Esophagus muscularis mucosa (tissue), 4 donors: ENCODE measurements at places on chromosomes 1 and 21.
A peak's percentile ranks its signal among the peaks of the same experiment; 100 is the strongest.

DNA sequence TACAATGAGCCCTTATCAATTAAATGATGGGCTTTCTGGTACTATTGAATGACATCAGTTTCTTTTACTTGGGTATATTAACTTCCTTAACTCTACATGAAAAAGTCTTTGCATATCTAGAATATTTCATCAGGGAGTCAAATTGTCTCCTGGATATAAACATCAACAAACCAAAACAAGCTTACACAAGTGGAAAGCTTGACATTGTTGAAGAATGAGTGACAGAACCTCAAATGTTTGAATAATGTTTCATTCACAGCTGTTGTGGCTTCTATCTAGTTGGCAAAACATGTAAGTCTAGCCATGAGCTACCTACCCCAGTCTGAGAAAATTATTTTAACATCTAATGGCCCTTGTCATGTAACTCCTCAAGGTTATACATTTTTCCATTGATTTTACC lies 604.8 kb upstream of the ADAMTS5 start:
- DNase-seq: no peak

GRCh38 chr1:156583821-156584622 lies 4.5 kb downstream of the TTC24 start:
- DNase-seq: no peak

DNA sequence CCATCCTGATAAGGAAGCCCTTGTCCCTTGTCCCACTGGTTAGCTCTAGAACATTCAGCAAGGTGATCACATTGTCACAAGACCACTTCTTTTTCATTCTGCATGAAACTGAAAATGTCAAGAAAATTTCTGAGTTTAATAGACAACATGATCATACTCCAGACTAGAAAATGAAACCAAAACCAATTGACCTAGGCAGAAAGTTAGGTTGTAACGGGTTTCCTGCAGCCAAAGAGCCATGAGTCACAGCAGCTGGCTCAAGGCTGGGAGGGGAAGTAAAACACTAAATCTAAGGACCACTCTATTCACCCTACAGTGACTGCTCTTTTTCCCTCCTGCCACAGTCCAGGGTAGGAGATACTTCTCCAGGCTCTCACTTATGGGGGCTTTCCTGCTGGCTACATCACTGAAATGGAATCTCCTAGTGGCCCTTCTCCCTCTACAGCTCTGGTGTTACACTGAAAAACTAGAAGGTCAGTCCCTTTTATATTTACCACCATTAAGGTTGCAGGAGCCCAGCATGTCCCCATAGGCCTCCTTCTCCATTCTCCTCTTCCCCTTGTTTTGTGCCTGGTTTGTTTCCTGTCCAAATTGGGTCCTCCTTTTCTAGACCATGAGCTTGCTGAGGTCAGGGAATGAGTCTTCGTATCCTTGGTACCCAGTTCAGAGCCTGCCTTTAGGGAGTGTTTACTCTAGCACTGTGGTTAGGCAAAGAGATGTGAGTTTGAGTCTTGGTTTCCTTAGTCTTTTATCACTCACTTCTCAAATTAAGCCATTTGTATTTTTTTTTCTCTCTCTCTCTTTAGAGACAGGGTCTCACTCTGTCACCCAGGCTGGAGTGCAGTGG lies 236.5 kb upstream of the JUN start:
- no peak for DNase-seq

DNA sequence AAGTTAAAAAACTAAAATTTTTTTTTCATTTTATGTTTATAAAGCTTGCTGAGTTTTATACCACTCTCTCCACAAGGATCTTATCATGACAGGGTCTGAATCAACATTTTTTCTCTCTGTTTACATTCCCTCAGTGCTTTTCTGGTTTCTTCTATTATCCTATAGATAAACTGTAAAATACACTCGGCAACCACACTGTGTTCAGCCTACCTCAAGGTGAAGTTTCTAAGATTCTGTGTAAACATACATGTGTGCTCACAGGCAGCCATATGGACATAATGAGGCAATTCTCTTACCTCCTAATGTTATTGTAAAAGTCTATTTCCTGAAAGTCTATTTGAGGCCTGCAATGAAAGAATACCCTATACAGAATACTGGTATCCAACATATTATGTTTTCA lies 114.6 kb downstream of the NTPCR start:
- DNase-seq: no peak

GRCh38 chr1:8073112-8073855 lies 47.2 kb upstream of the ERRFI1 start:
- DNase-seq: no peak

GRCh38 chr1:57600424-57600823 lies 176.6 kb upstream of the DAB1 start:
- no peak for DNase-seq

DNA sequence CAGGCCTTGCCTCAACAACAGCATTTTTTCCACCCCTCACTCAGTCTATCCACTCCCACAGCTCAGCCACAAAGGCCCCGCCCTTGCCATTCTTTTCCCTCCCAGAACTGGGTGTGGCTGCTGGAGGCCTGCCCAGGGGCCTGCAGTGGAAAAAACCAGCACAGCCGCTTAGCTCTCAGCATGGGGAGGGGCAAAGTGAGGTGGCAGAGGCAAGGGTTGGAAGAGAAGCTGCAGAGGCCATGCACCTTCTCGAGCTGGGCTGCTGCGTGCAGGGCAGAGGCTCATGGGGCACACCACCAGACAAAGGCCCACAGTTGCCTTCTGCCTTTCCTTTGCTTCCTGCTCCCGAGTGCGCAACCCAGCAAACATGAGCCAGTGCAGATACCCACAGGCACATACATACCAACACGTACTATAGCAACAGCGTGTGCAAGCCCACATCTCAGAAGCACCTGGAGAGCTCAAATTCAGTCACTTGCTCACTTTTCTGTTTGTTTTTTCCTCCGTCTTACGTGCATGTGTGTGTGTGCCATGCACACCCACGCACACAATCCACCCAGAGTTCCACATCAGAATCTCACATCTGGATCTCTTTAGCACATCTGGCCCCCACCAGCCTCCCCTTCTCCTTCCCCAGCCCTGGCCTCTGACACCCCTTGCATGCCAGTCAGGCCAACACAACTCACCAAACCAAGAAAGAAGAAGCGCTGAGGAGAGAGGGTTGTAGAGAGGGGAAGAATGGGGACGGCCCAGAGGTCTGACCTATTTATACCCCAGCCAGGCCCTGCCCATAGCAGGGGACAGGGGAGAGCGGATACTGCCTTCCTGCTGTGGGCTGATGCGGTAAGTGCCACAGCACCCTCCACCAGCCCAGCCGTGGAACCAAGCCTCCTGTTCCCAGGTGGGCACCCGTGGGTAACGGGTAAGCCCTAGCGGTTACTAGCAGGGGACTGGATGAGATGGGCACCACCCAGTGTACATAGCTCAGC lies at the start of gene S100A4:
Gene S100A4, minus strand, starts transcription at position 740 of the 989 bp plus-strand sequence. CDS start 1,012 bp downstream, outside the sequence.
- peak; percentile 97 for DNase-seq

- no peak for DNase-seq
Measured at GRCh38 chr1:67242016-67242415, 65.7 kb upstream of the IL12RB2 start.

GRCh38 chr1:57158604-57158998 lies 192.8 kb upstream of the C8B start:
- no peak for DNase-seq

- DNase-seq: no peak
Measured at GRCh38 chr1:224739997-224740684, 124.0 kb downstream of the CNIH3 start.

DNA sequence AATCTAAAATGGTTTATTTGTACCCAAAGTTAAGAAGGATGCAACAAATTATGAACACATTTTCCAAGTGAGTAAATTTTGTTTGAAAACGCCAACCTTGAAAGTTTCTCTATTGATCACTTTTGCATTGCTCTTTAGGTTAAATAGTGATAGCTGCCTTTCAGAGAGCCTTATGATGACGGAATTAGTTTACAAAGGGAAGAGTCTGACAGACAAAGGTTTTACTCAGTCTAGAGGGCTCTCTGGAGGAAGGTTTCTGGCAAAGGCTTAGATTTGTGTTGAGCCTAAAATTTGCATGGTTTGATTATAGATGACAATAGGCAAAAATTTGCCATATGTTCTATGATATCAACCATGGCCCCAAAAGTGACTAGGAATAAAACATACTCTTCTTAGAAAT lies 95.9 kb upstream of the RUNX1 start:
- no peak for DNase-seq

GRCh38 chr1:159594625-159595405 lies 7.2 kb downstream of the APCS start:
- DNase-seq: no peak

DNA sequence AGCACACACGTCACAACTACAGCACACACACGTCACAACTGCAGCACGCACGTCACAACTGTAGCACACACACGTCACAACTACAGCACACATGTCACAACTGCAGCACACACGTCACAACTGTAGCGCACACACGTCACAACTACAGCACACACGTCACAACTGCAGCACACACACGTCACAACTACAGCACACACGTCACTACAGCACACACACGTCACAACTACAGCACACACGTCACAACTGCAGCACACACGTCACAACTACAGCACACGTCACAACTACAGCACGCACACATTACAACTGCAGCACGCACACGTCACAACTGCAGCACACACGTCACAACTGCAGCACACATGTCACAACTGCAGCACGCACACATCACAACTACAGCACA lies 322.6 kb upstream of the AJAP1 start:
- no peak for DNase-seq

- no peak for DNase-seq
Measured at GRCh38 chr1:193085263-193085662, 20.0 kb downstream of the GLRX2 start.

DNA sequence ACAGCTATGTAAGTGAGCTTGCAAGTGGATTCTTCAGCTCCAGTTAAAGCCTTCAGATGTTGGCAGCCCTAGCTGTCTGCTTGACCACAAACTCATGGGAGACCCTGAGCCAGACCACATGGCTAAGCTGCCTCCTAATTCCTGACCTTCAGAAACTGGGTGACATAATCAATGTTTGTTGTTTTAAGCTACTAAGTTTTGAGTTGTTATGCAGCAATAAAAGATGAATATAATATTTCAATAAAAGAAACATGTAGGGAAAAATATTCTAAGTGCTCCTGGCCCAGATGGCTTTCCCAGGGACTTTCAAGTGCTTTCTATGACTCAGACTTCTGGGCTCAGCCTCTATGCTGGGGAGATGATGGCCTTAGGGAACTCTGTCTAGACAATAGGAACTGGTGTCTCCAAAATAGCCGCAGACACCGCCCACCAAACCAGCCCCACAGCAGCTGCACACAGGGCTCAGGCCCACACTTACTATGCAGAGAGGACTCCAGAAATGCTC lies 20.3 kb upstream of the AZIN2 start:
- DNase-seq: no peak

- DNase-seq: no peak
Measured at GRCh38 chr1:235710687-235711086, 61.1 kb upstream of the GNG4 start.
